ENCODE measurements at places on chromosomes 4 and X. TPM values are rescaled to one million over a fixed set of nuclear protein-coding genes. Genes with fewer than 3 reads are reported as not detected.

DNA sequence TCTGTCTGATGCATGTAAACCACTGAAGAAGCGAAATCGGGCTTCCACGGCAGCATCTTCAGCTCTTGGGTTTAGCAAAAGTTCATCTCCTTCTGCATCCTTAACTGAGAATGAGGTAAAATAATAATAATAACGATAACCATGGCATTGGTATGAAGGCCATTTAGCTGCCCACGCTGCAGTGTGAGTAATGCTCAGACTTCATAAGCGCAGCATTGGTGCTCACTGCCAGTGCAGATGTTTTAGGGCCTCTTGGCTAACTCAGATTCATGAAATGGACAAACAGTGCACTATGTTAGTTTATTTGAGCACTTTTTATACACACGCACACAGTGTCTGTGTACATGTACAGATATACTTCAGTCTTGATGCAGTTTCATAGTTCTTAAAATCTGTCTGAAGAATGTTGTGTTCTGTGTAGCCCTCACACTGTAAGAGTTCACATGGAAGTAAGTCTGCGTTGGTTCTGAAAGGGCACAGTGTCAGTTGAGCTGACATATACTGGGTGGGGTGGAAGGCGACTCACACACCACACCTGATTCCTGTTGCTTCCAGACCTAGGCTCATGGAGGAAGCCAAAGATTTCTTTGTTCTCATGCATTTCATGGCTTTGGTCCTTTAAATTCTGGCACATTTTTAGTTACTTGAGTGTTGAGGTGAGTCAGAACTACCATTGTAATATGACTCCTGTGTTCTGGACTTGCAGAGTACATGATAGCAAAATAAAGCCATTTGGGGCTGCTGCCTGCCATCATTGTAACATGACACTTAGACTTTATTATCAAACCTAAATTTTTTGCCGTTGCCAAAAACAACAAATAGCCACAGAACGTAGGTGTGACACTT lies 68.7 kb downstream of the NSD2 start:
- no peak for DNase-seq

DNA sequence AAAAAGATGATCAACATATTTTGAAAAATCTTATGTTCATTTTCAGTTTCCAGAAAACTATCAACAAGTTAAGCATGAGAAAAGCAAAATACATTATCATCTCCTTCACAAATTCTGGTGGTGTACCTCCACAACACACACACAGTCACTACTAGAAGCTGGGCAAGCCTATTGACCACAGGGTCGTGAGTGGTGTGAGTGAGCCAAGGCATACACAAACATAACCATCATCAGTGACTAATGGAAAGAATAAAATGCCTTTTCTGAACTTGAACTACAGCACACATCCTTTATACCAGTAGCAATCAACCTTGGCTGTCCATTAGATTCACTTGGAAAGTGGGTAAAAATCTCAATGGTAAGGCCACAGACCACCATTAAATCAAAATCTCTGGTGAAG lies 180.2 kb downstream of the FAM47B start:
- no peak overlapping the region for H3K27ac ChIP-seq
- DNase-seq: no peak
- H3K4me1 ChIP-seq: no peaks in the 10 kb centered on the region
- no peaks in the 10 kb centered on the region for H3K27me3 ChIP-seq
- H3K4me3 ChIP-seq: no peak overlapping the region
- H3K36me3 ChIP-seq: no peaks in the 10 kb centered on the region

- no peaks in the 10 kb centered on the region for H3K27me3 ChIP-seq
- peaks cover 21% of the 10 kb centered on the region for H3K36me3 ChIP-seq
- peaks cover 3% of the 10 kb centered on the region for H3K4me1 ChIP-seq
Measured at GRCh38 chr4:12379191-12379590, 950.5 kb upstream of the HS3ST1 start.

GRCh38 chr4:25223802-25224375 lies 9.9 kb upstream of the PI4K2B start:
- H3K27me3 ChIP-seq: peaks cover 18% of the 10 kb centered on the region
- DNase-seq: peak; percentile 49
- no peaks in the 10 kb centered on the region for H3K4me1 ChIP-seq

DNA sequence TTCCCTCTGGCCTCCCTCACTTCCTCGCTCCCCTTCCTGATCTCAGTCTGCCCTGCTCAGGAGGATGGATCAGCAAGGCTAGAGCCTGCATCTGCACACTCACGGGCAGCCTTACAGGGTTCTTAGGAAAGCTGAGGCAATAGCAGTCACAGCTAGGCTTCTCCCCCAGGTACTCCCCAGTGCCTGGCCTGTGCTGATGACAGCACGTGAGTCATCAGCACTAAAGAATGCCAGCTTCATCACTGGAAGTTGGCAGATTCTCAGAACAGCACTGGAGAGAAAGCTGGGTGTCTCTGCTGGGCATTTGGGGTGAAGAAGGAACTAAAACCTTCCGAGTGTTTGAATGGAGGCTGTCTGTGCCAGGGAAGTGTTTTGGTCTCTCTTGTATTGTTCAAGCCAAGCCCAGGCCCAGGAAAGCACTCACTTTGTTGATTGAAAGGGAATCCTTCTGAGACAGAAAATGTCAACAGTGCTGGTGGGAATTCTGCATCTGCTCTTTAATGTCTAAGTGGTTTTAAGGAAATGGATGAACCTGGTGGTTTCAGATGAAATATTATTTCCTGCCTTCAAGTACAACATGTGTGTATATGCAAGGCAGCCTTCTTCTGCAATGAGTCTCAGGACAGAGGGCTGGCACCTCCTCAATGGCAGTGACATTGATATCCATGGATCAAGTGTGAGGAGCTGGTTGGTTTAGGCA lies 73.0 kb upstream of the SCOC start:
- no peak overlapping the region for H3K4me3 ChIP-seq
- H3K4me1 ChIP-seq: peaks cover 20% of the 10 kb centered on the region
- H3K27ac ChIP-seq: no peak overlapping the region
- DNase-seq: no peak

DNA sequence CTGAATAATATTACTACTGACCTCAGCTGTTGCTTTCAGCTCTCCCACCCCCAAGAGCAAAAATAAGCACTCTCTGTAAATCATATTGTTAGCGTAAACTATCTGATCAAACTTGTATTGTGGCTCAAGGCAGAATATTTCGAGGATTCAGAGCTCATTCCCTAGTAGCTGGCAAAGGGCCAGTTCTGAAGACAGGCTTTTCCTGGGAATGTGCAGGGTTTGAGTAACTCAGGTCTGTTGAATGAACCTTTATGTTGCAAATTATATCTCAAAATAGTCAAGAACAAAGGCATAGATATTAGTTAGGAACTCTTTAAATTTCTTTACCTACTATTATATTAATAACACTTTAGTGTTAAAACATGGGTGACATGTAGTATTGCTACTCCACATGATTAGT lies 454.9 kb downstream of the CCSER1 start:
- DNase-seq: no peak
- no peak overlapping the region for H3K4me3 ChIP-seq
- H3K4me1 ChIP-seq: peaks cover 34% of the 10 kb centered on the region
- H3K27me3 ChIP-seq: no peaks in the 10 kb centered on the region
- H3K36me3 ChIP-seq: no peaks in the 10 kb centered on the region

DNA sequence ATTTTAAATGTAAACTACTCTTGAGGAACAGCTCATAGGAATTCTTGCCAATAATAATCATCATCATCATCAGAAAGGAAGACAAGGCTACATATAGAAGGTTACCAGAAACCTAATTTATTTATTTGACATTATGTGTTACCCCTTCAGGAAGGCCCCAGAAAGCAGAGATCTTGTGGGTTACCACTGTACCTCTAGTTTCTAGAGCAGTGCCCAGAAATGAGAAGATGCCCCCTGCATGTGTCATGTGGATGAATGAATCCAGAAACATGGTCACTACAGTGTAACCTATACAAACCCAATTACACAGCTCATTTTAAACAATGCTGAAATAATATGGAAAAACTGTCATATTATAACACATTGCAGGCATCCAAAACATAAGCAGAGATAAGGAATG lies 70.4 kb downstream of the ARAP2 start:
- peaks cover 3% of the 10 kb centered on the region for H3K4me1 ChIP-seq
- no peak overlapping the region for H3K27ac ChIP-seq
- no peaks in the 10 kb centered on the region for H3K27me3 ChIP-seq
- H3K4me3 ChIP-seq: no peak overlapping the region
- H3K36me3 ChIP-seq: no peaks in the 10 kb centered on the region

DNA sequence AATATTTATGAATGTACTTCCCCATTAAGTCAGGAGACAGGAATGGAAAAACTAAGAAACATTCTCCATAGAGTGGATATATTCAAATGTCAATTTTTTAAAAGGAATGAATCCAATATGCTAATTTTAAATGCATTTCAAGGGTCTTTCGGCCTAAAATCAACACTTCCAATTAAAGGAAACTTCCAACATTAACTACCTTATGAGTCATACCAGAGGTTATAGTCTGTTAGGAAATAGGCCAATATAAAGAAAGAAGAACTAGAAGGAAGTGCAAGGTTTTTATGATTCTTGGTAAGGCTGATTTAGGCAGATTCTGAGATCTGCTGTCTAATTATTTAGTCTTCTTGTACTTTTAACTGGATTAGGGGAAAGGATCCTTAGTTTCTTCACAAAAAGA lies 260.1 kb upstream of the EDNRA start:
- DNase-seq: no peak
- H3K36me3 ChIP-seq: no peaks in the 10 kb centered on the region
- no peak overlapping the region for H3K27ac ChIP-seq
- no peak overlapping the region for H3K4me3 ChIP-seq

GRCh38 chr4:52704661-52705060 lies 45.6 kb upstream of the USP46 start:
- no peak overlapping the region for H3K27ac ChIP-seq
- DNase-seq: no peak
- H3K4me3 ChIP-seq: no peak overlapping the region
- H3K27me3 ChIP-seq: no peaks in the 10 kb centered on the region

GRCh38 chrX:153969904-153970356 lies 1.7 kb downstream of the HCFC1 start:
- H3K27ac ChIP-seq: no peak overlapping the region
- no peak for DNase-seq
- no peaks in the 10 kb centered on the region for H3K27me3 ChIP-seq
- H3K4me1 ChIP-seq: peaks cover 31% of the 10 kb centered on the region
- H3K36me3 ChIP-seq: no peaks in the 10 kb centered on the region
- peak overlapping the region; percentile 100 for H3K4me3 ChIP-seq

- H3K27me3 ChIP-seq: peaks cover 5% of the 10 kb centered on the region
- no peaks in the 10 kb centered on the region for H3K4me1 ChIP-seq
- no peaks in the 10 kb centered on the region for H3K36me3 ChIP-seq
- no peak for DNase-seq
Measured at GRCh38 chr4:7747062-7747385, 192.6 kb downstream of the AFAP1 start.

DNA sequence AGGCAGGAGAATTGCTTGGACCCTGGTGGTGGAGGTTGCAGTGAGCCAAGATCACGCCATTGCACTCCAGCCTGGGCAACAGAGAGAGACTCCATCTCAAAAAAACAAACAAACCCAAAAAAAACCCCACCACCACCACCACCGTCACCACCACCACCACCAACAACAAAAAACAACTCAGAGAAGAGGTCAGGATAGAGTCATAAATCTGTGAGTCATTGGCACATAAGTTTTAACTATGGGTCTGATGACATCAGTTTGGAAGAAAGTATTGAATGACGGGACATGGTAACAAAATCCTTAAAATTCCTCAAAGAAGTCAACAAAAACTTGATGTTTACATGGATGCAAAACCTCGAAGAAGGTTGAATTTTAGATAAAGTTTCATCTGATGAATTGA lies 288.0 kb upstream of the SFRP2 start:
- no peak for DNase-seq
- no peaks in the 10 kb centered on the region for H3K27me3 ChIP-seq
- H3K36me3 ChIP-seq: no peaks in the 10 kb centered on the region
- H3K27ac ChIP-seq: no peak overlapping the region

- peaks cover 52% of the 10 kb centered on the region for H3K4me1 ChIP-seq
- H3K27me3 ChIP-seq: peaks cover 20% of the 10 kb centered on the region
- H3K36me3 ChIP-seq: no peaks in the 10 kb centered on the region
- H3K4me3 ChIP-seq: peak overlapping the region; percentile 63
- peak overlapping the region; percentile 74 for H3K27ac ChIP-seq
- DNase-seq: peak; percentile 55
Measured at GRCh38 chrX:9291629-9292028, 173.2 kb upstream of the TBL1X start.

DNA sequence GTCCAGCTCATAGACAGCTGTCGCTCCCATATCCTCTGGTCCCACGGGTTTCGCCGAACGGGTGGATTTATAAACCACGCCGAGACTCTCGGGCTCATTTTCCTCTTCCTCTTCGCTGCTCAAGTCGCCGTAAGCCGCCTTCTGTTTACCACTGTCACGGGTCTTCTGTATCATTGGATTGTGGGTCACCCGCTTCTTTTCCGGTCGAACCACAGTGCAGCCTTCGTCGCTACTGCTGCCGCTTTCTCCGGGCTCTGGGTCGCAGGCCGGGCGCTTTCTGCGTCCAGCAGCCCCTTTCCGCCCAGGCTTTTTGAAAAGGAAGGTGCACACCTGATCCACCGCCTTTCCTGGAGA lies 311 bp downstream of the RNF113A start:
- DNase-seq: no peak
- H3K4me3 ChIP-seq: peak overlapping the region; percentile 90
- H3K36me3 ChIP-seq: peaks cover 6% of the 10 kb centered on the region
- H3K27me3 ChIP-seq: no peaks in the 10 kb centered on the region
- H3K27ac ChIP-seq: peak overlapping the region; percentile 97

GRCh38 chr4:81919810-81920209 lies 448.1 kb upstream of the RASGEF1B start:
- H3K27ac ChIP-seq: no peak overlapping the region
- no peaks in the 10 kb centered on the region for H3K27me3 ChIP-seq
- DNase-seq: no peak
- no peaks in the 10 kb centered on the region for H3K4me1 ChIP-seq

DNA sequence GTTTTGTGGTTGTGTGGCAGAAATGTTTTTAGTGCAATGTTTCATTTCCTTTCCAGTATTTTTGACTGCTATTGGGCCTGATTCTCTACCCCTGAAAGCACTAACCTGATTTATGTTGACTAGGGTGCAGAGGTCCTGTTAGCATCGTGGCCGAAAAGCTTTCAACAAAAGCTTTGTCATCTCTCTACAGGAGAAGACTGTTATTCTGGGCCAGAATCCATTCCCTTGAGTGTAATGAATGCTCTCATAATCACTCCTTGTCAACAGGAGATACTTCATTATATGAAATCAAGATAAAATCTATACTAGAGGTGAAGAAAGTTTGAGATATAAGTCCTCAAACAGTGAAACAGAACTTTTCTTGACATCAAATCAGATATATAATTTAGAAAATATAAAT lies 195.5 kb downstream of the ZNF330 start:
- no peak for DNase-seq
- H3K27ac ChIP-seq: no peak overlapping the region
- no peaks in the 10 kb centered on the region for H3K27me3 ChIP-seq
- H3K36me3 ChIP-seq: no peaks in the 10 kb centered on the region

- peaks cover 11% of the 10 kb centered on the region for H3K4me1 ChIP-seq
- H3K36me3 ChIP-seq: peaks cover 7% of the 10 kb centered on the region
- peak overlapping the region; percentile 33 for H3K27ac ChIP-seq
- no peak overlapping the region for H3K4me3 ChIP-seq
- no peaks in the 10 kb centered on the region for H3K27me3 ChIP-seq
- DNase-seq: no peak
Measured at GRCh38 chr4:122909683-122910082, 12.7 kb downstream of the NUDT6 start.

Gene OFD1
- total RNA-seq: 22.8 TPM

Gene RIBC1
- 1.1 TPM for total RNA-seq

Gene TRIML1
- not detected for total RNA-seq

Gene NHS
- 4.5 TPM for total RNA-seq

Gene CLDN22
- total RNA-seq: not detected

Gene ENPEP
- 0.39 TPM for total RNA-seq

Gene FRYL
- 33.1 TPM for total RNA-seq

Gene CT55
- total RNA-seq: not detected

Gene PAGE2
- total RNA-seq: not detected

Gene DDIT4L
- total RNA-seq: 4.9 TPM

Measured in WTC11 (cell line).